ENCODE measurements at places on chromosomes 6 and 20.

DNA sequence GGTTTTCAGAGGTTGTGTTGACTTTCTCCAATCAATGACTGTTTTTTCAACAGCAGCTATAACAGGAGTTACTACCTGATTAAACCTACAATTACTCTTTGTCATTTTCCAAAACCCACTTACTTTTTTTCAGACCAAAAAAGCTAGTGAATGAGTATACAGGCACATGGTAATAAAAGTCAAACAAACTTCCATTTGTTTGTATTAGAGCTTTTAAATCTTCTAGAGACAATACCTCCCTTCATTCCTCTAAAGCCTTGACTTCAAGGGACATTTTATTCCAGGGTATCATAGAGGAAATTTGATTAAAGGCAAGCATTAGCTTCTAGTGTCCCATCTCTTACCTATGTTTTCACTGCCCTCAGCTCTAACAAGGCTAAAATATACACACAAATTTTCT lies 52.7 kb downstream of the IL22RA2 start:
- no peak for DNase-seq

- DNase-seq: no peak
Measured at GRCh38 chr20:59807909-59808728, 125.3 kb downstream of the SYCP2 start.

GRCh38 chr6:31730631-31731086 lies 1.6 kb upstream of the DDAH2 start:
- no peak for DNase-seq

GRCh38 chr6:75334266-75335040 lies 49.9 kb upstream of the TMEM30A start:
- peak; percentile 66 for DNase-seq

DNA sequence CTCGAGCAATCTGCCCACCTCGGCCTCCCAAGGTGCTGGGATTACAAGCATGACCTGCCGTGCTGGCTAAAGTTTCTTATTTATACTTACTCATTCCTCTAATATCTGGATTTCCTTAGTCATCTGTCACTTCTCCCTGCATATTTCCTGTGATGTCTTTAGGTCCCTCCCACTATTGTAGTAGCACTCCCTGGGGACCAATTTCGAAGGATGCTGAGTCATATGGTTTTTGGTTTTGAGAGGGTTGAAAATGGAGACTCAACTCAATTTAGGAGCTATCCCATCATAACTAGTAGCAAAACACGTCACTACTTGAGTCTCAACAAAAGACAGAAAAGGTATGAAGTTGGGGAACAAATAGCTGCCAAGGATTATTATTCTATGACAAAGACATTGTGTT lies 20.2 kb downstream of the MCUR1 start:
- DNase-seq: peak; percentile 82

DNA sequence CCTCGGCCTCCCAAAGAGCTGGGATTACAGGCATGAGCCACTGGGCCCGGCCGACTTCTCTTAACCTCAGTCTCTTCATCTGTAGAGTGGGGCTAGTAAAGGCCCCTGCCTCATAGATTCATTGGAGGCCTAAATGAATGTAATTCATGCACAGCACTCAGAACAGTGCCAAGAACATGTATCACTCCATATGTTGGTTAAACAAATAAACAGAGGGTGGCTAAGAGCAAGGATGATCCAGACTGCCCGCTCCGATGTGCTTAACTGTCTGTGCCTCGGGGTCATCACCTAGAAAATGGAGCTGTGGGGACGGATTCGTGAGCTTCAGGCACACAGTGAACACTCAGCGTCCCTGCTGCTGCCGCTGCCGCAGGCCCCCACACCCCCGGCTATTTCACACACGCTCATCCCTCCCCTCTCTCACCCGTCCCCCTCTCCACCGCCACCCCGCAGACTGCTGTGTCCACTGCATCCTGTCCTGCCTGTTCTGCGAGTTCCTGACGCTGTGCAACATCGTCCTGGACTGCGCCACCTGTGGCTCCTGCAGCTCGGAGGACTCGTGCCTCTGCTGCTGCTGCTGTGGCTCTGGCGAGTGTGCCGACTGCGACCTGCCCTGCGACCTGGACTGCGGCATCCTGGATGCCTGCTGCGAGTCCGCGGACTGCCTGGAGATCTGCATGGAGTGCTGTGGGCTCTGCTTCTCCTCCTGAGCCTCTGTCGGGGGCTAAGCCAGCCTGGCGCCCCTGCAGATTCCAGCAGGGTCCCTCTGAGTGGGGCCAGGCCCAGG lies 14.8 kb downstream of the MDFI start:
- DNase-seq: peak; percentile 50

- DNase-seq: no peak
Measured at GRCh38 chr20:44504402-44505307, 17.2 kb downstream of the SERINC3 start.

GRCh38 chr6:21970569-21971300 lies 326.1 kb downstream of the PRL start:
- no peak for DNase-seq

DNA sequence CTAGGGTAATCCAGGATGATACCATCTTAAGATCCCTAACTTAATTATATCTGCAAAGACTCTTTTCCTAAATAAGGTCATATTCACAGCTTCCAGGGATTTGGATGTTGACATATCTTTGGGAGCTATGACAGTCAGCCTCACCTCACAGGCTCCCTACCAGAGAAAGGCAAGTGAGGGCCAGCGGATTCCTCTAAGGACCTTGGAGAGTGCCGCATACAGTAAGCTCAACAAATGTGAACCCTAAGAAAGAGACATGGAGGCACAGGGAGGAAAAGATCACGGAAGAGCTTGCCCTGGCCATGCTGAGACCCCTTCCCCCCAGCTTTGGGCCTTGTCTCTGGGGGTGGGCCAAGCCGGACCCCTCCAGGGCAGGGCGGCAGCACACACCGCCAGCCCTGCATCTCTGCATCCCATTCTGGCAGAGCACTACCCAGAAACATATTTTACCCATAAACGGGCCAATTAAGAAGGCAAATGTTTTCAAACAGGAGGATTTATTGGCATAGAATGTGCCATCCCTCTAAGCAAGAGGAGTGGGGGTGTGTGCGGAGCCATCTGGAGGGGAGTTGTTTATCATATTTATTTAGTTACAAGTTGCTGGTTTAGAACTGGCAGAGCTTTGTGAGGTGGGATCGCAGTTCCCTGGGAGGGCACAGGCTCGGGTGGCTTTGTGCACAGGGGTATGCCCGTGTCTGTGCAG lies 55.4 kb downstream of the CHMP4B start:
- peak; percentile 43 for DNase-seq

- no peak for DNase-seq
Measured at GRCh38 chr6:36851626-36852025, 12.4 kb upstream of the CPNE5 start.

GRCh38 chr20:47020231-47020630 lies 125.6 kb downstream of the EYA2 start:
- DNase-seq: peak; percentile 32

DNA sequence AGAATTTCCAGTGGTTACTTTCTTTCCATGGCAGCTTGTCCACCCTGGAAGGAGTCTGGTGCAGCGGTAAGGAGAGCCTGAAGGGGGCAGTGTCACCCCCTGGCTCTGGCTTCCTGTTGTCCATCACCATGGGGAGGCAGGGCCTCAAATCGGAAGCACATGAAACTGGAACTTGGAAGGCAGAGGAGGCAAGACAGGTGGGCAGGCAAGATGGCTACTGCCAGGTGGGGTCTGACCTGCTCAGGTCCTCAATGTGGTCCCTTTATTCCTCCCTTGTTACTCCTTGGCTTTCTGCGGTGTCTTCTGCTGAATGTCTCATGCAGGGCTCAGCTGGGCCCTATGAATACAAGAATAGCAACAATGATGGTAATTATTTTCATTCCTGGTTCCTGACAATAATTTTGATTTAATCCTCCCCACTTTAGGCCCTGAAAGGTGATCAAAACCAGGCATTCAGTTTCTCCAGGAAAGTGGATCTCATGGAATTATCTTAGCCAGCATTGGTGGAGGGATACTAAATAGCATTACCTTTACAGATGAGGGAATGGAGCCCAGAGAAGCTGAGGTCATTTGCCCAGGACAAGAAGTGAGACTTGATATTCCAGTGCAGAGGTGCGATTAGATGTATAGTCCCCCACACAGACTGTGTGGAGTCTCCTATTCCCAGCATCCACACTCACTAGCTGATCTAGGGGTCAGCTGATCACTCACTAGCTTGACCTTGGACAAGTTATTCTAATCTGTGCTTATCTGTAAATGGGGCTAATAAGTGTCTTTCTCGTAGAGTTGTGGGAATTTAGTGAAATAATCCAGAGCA lies 17.6 kb upstream of the SNAI1 start:
- DNase-seq: peak; percentile 52

- DNase-seq: peak; percentile 68
Measured at GRCh38 chr6:45681860-45682511, 304.3 kb upstream of the SUPT3H start.

DNA sequence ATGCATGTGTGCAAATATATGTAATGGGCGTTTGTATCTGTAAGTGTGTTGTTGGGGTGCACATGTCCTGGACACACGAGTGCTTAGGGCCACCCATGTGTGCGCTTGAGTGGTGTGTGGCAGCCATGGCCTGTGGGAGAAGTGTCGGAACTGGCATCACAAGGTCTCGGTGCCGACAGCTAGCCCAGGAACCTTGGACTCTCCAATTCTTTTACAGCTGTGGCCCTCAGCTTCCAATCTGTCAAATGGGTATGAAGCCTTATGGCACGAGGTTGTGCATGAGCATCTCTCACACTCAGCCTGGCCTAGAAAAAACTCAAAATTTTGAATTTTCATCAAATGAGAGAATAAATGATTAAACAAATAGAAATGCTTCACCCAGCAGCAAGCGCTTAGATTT lies 42.0 kb downstream of the SPDEF start:
- no peak for DNase-seq

GRCh38 chr6:134932098-134932497 lies 17.8 kb downstream of the ALDH8A1 start:
- no peak for DNase-seq

DNA sequence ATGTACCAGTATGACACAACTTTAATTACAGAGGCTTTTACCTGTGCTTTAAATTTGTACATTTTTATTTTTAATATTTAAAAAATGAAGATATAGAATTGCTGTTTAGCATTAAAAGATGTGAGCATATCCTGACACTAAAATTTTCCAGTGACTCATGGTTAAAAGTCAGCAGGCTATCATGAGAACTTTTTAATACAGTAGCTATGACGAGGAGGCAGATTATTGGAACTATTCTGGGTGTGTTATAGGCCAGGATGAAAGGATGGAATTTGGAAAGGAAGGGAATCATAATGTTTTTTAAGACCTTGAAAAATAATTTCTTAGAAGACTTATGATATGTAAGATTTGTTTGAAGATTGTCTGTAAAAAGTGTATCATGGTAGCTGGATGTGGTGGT lies 91.0 kb downstream of the GFRA4 start:
- DNase-seq: peak; percentile 31

GRCh38 chr6:72626126-72626525 lies 4.3 kb downstream of the KCNQ5 start:
- DNase-seq: no peak

DNA sequence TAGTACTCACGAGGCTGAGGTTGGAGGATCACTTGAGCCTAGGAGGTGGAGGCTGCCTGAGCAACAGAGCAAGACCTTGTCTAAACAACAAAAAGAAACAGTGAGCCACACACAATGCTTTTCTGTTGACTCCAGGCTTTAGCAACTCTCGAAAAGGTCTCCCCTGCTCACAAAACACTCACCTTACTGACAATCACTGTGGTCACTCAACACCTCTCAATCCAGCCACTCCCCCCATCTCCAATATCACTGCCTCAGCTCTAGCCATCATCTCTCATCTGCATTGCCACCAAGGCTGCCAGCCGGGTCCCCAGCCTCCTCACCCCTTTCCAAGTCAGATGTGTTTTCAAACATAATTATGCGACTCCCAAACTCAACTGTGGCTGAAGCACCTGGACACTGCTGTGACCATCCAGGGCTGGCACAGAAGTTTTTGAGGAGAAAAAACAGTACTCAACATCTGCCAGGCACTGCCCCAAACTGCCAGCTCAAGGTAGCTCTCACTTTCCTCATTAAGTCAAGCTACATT lies 218.0 kb upstream of the ARID1B start:
- DNase-seq: no peak

DNA sequence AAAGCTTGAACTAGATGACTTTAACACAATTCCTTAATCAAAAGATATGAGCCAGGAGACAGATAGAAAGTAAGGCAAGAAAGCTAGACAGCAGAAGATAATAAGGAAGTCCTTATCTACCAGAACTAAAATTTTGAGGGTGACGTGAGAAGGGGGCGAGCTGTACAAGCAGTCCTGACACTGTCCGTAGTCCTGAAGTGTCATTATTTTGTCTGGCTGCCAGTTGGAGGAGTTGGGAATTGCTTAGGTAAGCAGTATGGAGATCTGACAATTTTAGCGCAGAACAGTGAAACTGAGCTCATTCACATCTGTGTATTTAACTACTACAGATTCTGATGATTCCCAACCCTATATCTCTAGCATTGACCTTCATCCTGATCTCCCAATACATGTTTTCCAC lies 25.8 kb upstream of the CEP85L start:
- peak; percentile 8 for DNase-seq

- DNase-seq: peak; percentile 34
Measured at GRCh38 chr6:105748737-105749161, 337.4 kb upstream of the PRDM1 start.

DNA sequence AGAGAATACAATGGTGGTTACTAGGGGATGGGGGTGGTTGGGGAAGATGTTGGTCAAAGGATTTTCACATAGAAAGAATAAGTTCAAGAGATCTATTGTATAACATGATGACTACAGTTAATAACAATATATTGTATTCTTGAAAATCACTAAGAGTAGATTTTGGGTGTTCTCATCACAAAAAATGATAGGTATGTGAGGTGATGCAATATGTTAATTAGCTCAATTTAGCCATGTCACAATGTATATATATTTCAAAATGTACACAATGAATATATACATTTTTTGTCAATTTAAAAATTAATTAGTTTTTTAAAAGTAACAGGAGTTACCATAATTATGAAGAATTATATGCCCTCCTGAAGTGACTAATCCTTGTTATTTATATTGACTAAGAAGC lies 22.3 kb downstream of the ZNF133 start:
- DNase-seq: no peak

- DNase-seq: peak; percentile 66
Measured at GRCh38 chr6:135985471-135985870, 134.0 kb downstream of the PDE7B start.

DNA sequence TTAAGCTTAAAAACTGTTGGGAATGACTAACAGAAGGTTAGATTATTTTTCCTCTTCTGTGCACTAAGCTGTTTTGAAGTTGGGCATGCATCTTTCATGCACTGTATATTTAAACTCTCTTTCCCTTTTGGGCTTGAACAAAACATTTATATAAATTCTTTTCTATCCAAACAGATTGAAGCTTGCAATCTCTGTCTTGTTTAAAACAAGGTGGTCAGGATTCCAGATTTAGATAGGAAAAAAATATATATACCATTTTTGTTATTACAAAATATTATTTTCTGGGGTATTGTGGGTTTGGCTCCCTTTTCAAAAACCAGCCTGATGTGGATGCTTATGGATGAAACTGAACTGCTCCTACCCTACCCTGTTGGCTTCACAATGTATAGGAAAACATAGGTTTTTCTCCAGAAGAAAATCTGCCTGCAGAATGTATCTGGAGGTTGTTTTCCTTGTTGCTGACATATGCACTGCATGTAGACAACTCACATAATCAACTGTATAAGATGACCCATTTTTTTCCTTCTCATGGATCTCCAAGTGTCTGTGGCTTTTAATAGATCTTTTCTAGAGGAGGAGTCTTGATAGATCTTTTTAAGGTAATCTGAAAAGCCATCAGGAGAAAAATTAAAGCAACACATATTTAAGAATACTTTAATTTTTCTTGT lies 146.3 kb downstream of the PRL start:
- no peak for DNase-seq

All from EH (cell line).